Activated CD4-positive, alpha-beta memory T cell treated with anti-CD3 and anti-CD28 coated beads, Interleukin-2, amount 10 ng/mL, durations not matched to agents 7 days and 5 days (primary cell): ENCODE measurements at places on chromosomes 5 and 9. TPM values are rescaled to one million over a fixed set of nuclear protein-coding genes. Genes with fewer than 3 reads are reported as not detected.

DNA sequence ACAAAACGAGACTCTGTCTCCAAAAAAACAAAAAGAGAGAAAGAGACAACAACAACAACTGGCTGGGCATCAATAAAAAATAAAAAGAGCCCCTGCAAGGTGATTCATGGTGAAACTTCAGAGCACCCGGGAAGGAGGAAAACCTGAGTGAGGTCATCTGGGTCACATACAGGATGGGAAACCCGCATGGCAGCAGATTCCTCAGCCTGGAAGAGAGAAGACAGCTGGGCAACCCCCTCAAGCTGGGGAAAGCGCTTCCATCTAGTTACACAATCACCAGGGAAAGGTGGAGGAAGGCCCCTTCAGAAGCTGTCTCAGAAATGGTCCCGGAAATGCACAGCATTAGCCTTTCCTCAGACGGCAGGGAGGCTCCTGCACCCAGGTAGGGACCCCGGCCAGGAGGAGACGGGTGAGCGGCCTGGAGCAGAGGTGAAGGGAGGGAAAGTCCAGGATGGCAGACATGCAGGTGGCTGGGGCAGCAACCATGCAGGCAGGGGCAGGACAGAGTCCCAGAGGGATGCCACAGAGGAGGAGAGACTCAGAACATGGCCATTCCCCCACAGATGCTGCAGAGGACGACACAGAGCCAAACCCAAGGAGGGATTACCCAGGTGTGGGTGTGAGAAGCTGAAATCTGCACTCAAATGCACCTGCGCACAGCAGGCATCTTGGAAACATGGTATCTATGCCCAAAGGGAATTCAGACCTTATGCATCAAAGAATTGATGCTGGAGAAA, 29.4 kb downstream of the CAMSAP1 start:
- H3K4me1 ChIP-seq = peaks cover 17% of the 10 kb centered on the region
- no peak overlapping the region for H3K27ac ChIP-seq
- H3K4me3 ChIP-seq = no peak overlapping the region

GRCh38 chr5:66306105-66306843, 162.2 kb downstream of the SREK1 start:
- no peaks in the 10 kb centered on the region for H3K36me3 ChIP-seq
- H3K4me3 ChIP-seq = no peak overlapping the region
- H3K27ac ChIP-seq = no peak overlapping the region
- peaks cover 2% of the 10 kb centered on the region for H3K4me1 ChIP-seq
- DNase-seq = peak; percentile 30

DNA sequence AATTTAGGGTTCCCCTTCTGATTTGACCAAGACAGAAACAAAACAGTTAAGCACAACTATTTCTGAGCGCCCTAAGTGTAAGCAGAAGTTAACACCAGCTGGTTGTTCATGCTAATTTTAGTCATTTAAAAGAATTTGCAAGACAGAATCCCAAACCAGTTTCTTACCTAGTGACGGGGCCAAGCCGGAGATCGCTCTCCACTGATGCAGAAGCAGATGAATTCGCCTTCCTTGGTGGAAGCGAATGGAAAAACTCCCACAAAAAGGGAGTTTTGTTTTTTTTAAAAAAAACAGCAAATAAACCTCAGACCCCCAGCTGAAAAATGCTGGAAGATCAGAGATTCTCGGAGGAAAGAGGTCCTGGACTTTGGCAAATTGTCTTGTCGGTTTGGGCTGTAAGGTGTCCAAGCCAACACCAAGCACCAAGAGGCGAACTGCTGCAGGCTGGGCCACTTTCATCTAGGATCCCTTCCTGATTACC, 47.4 kb upstream of the GLDC start:
- no peak for DNase-seq
- H3K27ac ChIP-seq = no peak overlapping the region

- DNase-seq = no peak
- H3K4me1 ChIP-seq = no peaks in the 10 kb centered on the region
- no peak overlapping the region for H3K27ac ChIP-seq
- no peak overlapping the region for H3K4me3 ChIP-seq
- H3K27me3 ChIP-seq = no peaks in the 10 kb centered on the region
Observed at GRCh38 chr9:81969971-81970370, 18.6 kb upstream of the SPATA31D1 start.

- no peak overlapping the region for H3K4me3 ChIP-seq
- no peak overlapping the region for H3K27ac ChIP-seq
- H3K27me3 ChIP-seq = no peaks in the 10 kb centered on the region
- peaks cover 2% of the 10 kb centered on the region for H3K4me1 ChIP-seq
Observed at GRCh38 chr5:35651002-35651756, 33.5 kb downstream of the SPEF2 start.

GRCh38 chr5:80143491-80143890, 108.3 kb downstream of the THBS4 start:
- H3K27me3 ChIP-seq = no peaks in the 10 kb centered on the region
- H3K4me1 ChIP-seq = peaks cover 65% of the 10 kb centered on the region
- H3K4me3 ChIP-seq = no peak overlapping the region

ENC1 gene
- total RNA-seq = 0.43 TPM
